ENCODE measurements at places on chromosomes 13 and 19.

GRCh38 chr13:65971541-65971940, 1258.6 kb downstream of the PCDH9 start:
- DNase-seq: no peak

DNA sequence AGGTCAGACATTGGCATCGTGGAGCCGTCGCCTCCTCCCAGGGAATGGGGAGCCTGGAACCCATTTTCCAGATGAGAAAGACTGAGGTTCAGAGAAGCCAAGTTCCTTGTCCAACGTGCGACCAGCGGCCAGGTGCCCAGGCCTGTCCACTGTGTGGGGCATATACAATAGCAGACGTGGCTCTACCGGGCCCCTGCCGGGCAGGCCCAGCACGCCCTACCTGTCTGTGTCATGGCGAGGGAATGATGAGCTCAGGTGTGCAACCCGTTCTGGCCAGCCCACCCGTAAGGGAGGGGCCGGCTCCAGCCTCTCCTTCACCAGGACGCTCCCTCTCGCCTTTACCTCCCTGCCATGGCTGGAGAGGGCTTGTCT, 837 bp downstream of the GNA15 start:
- no peak for DNase-seq

- DNase-seq: no peak
These were observed 267.3 kb downstream of the DLEU7 start for GRCh38 chr13:50576156-50576555.

GRCh38 chr19:7720351-7720750, 11.6 kb downstream of the CLEC4G start:
- DNase-seq: no peak

DNA sequence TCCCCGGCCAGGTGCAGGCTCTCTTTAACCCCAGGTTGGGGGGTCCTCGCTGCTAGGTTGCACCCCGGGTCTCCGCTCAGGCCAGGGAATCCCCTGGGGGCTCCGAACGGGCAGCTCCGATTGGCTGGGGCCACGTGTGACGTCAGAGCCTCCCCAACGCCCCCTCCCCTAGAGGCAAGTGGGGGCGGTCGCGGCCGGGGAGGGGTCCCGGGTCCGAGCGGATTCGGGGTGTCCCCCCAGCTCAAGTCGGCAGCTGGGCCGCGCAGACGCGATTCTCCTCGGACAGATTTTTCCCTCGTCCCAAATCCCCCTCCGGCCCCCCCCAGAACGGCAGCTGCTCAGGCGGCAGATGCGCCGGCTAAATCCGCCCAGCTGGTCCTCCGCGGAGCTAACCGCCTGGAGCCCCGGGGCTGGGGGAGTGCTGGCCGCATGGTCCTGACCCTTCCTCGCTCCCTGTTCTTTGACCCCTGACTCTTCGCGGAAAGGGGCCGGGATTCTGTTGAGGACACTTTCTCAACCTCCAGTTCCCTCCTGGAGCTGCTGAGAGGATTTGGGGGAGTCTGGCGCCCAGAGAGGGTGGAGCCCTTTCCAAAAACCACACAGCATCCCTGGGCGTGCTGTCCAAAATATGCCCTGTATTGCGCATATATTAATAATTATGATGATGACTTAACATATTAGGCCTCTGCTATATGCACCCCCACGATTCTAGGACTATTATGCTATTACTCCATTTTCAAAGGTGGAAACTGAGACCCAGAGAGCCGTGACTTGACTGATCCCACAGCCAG, 25.4 kb upstream of the SEMA6B start:
- no peak for DNase-seq

DNA sequence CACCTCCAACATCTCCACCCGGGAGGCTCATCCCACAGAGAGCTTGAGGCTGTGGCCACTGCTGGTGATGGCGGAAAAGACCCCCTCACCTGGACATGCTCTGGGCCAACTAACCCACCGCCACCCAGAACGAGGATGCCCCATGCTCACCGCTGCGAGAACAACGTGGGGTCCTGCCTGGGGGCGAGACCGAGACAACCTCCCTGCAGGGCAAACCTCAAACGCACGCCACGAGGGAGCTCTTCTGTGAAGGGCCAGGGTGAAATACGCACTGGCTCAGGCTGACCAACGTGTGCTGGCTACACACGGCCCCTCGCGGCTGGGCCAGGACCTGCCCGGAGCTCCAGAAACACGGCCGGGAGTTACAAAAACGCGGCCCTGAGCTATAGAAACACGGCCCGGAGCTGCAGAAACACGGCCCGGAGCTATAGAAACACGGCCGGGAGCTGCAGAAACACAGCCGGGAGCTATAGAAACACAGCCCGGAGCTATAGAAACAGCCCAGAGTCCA, 19.0 kb upstream of the PLPP2 start:
- no peak for DNase-seq

GRCh38 chr13:43205416-43205815, 182.0 kb downstream of the DNAJC15 start:
- no peak for DNase-seq

DNA sequence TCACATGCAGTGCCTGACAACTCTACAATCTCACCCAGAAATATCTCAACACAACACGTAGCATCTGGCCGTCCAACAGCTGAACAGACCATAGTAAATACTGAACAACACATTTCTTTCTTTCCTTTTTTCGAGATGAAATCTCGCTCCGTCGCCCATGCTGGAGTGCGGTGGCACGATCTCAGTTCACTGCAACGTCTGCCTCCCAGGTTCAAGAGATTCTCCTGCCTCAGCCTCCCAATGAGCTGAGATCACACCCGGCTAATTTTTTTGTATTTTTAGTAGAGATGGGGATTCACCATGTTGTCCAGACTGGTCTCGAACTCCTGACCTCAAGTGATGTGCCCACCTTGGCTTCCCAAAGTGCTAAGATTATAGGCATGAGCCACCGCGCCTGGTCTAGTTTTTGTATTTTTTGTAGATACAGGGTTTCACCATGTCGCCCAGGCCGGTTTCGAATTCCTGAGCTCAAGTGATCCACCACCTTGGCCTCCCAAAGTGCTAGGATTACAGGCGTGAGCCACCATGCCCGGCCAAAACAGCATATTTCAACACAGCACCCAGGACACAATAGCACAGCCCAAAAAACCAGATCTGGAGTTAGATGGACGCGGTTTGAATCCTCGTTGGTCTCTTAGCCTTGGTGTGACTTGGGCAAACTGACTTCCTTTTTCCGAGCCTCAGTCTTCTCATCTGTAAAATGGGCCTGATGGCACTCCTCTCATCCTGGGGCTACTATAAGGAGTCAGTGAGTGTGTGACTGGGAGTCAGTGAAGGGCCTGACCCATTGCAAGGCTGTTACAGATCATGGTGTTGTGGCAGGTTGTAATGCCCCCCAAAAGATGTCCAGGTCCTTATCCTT, 22.6 kb downstream of the CYP2A6 start:
- DNase-seq: no peak

- DNase-seq: no peak
These were observed 107.8 kb upstream of the SPRY2 start for GRCh38 chr13:80448725-80449124.

DNA sequence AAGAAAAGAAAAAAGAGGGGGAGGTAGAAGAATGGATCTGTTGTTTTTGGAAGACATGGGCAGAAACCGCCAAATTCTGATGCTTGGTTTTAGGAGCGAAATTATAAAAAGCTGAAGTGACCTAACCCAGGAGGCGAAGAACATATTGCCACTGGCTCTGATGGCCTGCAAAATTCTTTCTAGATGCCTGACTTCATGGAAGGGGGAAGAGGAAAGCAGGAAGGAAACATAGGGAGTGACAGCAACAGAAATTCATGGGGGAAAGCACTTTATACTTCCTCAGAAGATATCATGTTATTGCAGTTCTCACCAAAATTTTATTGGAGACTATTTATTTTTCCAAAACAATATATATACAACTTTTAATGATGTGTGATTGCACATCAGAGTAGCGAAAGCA, 213.5 kb downstream of the DLEU7 start:
- no peak for DNase-seq

Measured in astrocyte (in vitro differentiated cells and primary cell).